ENCODE measurements at places on chromosomes 1 and 21.

DNA sequence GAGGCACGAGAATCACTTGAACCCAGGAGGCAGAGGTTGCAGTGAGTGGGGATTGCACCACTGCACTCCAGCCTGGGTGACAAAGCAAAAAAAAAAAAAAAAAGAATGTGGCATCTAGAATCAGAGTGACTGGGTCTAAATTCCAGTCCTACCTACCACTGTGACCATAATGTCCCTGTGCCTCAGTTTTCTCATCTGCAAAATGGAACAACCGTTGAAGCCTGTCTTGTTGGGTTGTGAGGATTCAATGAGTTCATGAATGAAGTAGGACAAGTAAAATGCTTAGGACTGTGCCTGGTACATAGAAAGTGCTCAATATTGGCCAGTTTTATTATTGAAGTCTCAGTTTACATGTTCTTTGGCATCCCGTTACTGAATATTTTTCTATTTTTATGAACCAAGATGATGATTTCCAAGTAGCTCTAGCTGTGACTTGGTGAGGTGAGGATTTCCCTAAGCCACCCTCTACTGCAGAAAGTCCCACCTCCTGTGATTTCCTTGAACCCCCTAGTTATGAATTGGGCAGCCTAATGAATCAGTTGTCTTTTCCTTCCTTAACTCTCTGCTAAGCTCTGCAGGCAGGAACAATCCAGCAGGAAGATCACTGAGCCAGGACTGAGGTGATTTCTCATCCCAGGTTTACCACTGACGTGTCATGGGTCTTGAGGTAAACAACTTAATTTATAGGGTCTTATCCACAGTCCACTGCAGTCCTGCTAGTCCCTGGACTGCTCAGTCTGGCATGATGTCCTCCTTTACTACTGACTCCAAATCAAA lies 18.9 kb upstream of the MEAF6 start:
- DNase-seq: no peak

DNA sequence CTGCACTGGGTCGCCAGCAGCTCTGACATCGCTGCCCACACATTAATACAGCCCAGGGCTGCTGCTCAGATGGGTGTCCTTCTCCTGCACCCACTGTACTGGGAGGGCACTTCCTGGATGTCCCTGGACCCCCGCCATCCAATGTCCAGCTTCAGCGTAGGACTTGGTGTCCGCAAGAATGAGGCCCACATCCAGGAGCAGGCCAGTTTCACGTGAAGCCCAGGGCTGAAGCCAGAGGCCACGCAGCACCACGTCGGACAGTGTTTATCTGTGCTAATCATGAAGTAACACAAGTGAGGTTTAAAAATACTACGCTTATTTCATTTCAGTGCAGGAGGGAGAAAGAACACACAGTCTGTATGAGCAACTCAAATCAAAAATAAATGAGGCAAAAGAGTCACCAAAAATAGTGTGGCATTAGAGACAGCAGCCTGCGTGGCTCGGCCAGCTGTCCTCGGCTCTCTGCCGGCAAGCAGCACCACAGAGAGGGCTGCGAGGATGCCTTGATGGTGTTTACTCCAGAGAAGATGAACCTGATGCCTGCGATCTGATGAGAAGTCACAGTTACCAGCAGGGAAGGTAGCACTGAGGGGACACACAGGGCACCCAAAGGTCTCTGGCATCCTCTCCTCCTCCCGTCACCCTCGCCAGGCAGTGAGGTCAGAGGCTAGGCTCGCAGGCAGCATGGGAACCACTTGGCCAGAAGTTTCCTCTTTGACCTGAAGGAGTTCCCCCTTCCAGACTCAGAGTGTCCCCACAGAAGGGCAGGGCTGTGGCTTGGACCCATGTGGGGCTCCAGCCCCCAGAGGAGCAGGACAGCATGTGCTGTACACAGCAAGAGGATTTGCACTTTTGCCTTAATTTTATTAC lies 22.1 kb upstream of the NPHP4 start:
- no peak for DNase-seq

GRCh38 chr1:116380499-116381242 lies 7.6 kb downstream of the ATP1A1 start:
- peak; percentile 44 for DNase-seq

DNA sequence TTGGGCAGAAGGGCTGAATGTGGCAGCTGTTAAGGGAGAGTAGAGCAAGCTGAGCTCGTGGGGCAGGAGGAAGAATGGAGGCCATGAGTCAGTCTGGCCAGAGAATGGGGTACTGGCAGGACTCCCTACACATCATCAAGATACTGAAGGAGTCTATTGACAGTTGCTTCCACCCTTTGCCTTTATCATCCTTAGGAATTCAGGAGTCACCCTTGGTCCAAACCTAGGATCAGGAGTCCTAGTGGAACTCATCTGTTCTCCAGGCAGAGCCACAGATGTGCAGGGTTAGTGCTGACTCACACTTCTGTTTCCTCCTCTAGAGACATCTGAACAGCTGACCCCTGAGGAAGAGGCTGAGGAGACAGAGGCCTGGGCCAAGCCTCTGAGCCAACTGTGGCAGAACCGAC lies 18.7 kb upstream of the ST3GAL3 start:
- DNase-seq: no peak

DNA sequence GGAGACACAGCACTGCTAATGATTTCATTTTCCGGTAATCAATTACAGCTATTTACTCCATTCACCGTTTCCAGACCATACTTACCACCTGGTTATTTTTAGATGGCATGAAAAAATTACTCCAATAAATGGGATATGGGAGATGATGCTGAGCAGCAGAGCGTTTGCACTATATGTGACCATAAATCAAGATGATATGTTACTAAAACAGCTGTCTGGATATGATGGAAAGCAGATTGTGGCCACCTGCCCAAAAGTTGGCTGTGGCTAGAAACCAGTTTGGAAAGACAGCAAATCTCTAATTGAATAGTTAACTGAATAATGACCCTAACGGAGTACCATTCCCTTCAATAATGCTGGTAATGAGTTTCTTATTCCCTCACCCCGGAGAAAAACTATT lies 22.5 kb upstream of the KCTD3 start:
- DNase-seq: no peak

- no peak for DNase-seq
These were observed 20.9 kb upstream of the UBL4B start for GRCh38 chr1:110091381-110091780.

DNA sequence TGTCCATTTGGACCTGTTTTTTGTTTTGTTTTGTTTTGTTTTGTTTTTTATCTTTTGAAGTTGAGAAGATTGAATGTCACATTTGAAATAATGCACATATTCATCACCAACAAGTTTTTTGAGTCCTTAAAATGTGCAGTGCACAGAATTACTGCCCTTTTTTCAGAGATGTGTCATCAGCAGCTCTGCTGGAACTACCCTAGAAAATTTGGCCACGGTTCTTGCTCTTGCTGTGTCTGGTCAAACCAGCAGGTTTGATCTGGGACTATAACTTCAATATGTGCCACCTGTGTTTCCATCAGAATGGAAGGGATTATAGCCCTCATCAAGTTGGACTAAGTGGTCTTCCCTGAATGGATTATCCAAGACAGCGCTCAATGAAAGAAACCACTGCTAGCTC lies 24.1 kb upstream of the CNN3 start:
- DNase-seq: no peak

- no peak for DNase-seq
These were observed 618.4 kb upstream of the USP24 start for GRCh38 chr1:55833529-55834091.

DNA sequence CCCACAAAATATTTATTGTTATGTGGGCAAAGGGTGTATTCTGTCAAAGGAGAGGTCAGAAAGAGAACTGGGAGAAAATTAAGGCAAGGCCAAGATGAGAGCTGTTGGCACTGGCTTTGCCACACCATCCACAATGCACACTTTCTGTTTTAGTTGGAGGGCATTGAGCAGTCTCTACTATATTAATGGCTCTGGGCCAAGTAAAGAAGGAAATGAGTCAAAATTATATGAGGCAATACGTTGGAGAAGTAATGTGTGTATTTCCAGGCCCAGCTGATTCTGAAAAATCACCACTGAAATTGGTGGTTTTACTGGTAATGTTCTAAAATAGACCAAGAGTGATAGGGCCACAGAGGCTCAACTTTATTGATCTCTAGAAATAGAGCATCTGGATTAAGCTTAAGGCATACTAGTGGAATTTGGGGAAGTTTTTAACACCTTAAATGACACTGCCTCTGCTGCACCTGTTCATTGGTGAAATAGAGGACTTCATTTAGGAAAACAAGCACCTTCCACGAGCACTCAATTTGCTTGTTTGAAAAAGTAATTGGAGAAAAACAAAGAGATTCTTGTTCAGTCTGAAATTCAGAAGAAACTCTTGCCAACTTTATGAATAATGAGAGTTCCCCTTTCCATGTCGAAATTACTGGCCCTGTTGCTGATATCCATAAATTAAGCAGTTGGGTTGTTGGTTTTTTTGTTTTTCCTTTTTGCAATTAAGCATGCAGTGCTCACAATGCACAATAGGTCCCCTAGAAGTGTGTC lies 424.9 kb downstream of the ADGRL2 start:
- no peak for DNase-seq

- no peak for DNase-seq
These were observed 28.8 kb downstream of the AHDC1 start for GRCh38 chr1:27574871-27575831.

DNA sequence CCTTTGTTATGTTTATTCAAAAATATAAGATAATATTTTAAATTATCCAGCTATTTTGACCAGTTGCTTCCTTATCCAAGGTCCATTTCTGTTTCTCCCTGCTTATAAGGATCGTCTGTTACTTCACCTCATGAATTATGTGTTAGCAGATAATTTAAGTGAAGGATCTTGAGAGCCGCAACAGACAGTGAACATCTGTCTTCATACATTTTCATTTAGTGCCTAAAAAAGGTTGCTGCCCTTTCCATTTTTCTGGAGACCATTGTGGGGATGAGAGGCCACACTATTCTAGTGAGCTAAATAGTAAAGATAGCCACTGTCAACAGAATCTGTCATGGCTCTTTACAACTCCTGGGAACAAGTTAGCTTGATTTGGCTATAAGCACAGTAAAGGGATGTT lies 154.0 kb downstream of the CLEC20A start:
- DNase-seq: no peak

GRCh38 chr1:226938903-226939437 lies 1.1 kb upstream of the COQ8A start:
- DNase-seq: no peak
